ENCODE measurements at places on chromosomes 13 and 19.

- no peak for DNase-seq
Observed at GRCh38 chr19:33819880-33820781, 23.5 kb downstream of the KCTD15 start.

DNA sequence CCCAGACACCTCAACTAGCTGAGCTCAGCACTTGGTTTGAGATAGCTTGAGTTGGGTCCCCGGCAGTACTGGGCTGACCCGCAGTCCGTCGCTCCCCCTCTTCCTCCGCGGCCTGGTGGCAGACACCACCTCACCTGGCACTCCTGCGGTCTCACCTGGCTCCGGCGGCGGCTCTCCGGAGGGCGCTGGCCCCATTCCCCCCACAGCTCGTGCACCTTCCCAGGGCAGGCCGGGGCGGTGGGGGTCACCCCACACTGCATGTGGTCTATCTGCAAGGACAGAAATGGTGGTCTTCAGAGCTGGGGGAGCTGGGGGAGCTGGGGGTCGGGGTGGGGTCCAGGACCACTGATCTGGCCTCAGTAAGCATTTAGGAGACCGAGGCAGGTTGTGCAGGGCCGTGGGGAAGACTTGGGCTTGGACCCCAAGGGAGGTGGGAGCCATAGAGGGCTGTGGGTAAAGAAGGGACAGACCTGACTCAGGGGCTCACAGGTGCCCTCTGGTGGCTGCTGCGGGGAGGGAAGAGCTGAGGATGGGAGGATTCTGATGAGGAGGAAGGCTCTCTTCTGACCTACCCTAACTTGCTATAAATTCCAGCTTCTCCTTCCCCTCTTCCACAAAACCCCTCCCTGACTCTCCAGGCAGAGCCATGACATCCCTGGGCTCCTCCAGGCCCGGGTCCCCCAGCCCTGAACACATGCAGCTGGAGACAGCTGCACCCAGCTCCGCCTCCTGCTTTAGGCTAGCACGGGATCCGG is 6.7 kb upstream of the PLIN4 start:
- peak; percentile 43 for DNase-seq

- DNase-seq, result no peak
Observed at GRCh38 chr19:44002212-44002565, 568 bp upstream of the ZNF230 start.

- no peak for DNase-seq
Observed at GRCh38 chr19:36009220-36009619, 607 bp upstream of the SYNE4 start.

GRCh38 chr13:67299751-67300150 is 69.6 kb upstream of the PCDH9 start:
- DNase-seq, result no peak

- DNase-seq, result no peak
Observed at GRCh38 chr19:31397308-31397707, 48.1 kb upstream of the TSHZ3 start.

- no peak for DNase-seq
Observed at GRCh38 chr13:40562975-40563349, 103.5 kb downstream of the FOXO1 start.

DNA sequence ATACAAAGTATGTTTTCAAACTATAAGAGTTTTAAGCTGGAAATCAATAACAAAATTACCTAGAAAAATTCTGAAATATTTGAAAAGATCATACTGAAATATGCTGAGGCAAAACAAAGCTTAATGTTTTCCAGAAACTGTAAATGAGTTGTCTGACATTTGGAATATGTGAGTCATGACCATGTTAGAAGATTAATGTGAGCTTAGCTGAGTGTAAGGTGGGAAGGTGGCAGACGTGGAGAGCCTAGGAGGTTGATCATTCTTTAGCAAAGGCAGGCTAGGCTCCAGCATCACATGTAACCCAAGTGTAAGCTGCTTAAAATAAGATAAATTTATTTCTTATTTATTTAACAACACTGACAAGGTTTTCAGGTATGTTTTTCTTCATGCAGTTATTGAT is 2086.1 kb upstream of the PCDH20 start:
- DNase-seq, result no peak

DNA sequence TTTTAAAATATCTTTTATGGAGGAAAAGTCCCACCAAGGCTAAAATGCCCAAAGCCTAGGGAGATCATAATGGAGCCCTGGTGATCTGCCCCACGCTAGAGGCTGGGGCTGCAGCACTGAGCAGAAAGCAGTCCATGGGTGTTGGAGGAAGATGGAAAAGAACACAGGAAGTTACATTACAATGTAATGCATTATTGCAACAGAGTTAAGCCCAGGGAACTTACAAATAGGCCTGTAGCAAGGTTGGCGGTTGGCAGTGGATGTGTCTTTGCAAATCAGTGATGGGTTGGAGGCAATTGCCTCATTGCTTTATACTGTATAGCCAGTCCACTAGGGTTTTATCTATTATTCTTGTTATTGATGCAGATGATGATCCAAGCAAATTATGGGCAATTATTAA is 399.9 kb downstream of the NDFIP2 start:
- DNase-seq, result no peak

GRCh38 chr13:20877902-20878301 is 24.6 kb downstream of the XPO4 start:
- no peak for DNase-seq

- DNase-seq, result no peak
Observed at GRCh38 chr19:2089001-2089711, 7.0 kb downstream of the MOB3A start.

DNA sequence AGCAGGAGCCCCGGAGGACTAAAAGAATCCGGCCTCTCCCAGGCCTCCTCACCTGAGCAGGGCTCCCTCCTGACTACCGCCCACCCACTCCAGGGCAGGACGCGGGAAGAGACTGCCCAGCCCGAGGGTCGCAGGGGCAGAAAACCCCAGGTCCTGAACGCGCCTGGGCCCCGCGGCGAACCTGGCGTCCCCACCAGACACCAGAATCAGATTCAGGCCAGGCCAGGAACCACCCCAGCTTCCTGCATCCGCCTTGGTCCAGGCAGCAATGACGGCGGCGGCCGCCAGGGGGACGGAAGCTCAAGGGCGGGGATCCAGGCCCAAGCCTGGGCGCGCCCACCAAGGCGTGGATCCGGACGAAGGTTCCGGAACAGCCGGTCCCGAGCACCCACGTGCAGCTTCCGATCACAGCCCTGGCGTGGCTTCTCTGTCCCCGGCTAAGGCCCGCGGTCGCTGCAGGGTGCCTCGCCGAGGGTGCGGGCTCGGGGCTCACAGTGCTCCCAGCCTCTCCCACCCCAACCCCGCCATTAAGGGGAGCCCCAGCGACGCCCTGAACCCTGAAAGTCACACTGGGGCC is 3.6 kb downstream of the LGALS7 start:
- peak; percentile 84 for DNase-seq

DNA sequence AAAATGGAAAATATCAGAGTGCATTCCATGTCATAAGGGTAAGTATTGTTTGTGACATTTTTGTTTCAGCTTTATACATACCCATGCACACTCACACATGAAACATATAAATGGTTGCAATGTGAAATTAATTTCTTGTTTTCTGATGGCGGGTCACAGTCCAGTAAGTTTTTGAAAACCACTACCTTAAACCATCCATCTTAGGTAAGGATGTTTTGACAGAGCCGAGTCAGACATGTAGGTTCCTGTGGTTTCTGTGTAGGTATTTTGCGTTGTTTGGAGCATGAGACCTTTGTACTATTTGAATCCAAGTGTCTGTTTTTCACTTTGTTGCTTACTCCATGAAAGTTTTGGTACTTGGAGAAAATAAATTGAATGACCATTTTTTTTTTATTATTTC is 121.7 kb downstream of the B3GLCT start:
- DNase-seq, result no peak

DNA sequence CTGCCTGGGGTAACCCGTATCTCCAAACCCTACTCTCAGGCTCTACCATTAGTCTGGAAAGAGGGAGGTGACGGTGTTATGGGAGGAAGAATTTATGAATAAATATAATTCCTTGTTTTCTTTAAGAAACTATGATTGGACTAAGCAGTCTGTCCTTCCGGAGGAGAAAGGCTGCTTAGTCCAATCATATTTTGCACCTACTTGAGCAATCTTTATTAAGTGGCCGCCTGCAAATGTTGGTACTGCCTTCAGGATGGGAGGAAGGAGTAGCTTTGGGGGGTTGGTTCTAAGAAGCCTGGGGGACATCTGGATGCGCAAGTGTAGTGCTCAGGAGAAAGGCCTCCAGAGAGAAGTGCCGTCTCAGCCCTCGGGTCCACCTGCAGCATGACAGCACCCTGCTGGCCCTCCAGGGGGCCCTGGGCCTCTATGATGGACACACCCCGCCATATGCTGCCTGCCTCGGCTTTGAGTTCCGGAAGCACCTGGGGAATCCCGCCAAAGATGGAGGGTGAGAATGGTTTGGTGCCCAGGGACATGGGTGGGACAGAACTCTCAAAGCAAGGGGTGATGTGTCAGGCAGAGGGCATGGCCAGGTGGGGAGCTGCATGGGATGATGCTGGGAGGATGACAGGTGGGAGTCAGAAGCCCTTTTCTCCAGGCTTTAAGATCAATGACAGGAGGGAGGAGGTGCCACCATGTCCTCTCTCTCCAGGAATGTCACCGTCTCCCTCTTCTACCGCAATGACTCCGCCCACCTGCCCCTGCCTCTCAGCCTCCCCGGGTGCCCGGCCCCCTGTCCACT is 4.1 kb downstream of the ACP4 start:
- DNase-seq, result no peak

GRCh38 chr13:99129050-99129449 is 71.6 kb upstream of the UBAC2 start:
- DNase-seq, result no peak

DNA sequence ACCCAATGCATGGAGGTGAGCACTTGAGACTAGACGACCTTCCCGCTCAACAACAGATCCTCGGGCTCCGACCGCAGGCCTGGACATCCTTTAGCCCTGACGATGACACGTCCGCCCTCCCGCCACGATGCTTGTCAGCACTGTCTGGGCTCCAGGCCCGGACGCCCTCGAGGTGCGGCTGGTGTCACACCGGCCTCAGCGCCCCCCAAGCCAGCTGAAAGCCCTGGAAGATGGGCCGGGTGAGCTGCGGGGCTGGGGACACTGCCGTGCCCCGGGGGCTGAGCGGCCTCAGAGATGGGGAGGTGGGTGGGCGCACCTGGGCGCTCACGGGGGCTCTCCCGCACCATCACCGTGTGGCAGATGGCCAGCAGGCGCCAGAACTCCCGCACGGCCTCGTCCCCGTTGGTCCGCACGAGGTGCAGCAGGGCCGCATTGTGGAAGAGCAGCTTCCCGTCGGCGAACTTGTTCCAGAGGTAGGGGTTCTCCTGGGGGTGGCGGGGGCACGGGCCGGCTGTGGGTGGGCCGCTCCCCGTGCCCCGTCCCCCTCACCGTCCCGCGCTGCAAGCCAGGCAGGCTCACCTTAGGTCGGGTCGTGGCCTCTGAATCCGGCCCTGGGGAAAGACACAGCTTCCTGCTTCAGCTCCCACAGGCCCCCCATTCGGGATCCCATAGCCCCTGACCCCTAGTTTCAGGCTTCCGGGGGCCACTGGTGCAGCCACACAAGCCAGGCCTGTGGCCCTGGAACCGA is 15.5 kb downstream of the ATP8B3 start:
- no peak for DNase-seq

DNA sequence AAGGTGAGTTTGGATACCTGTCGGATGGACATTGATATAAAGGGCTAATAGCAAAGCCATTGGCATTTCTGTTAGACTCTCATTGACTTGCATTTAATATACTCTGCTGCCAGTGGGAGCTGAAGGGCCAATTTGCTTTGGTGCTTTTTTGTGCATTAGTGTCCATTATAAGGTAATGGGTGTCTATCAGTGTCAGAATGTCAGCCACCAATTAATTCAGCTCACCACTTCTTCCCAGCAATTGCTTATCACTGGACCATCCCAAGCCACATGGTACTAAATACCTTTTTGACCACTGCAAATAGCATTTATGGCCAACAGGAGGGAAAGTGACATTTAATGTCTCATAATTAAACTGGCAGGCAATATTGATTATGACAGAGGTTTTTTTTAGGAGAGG is 317.8 kb downstream of the TEX29 start:
- DNase-seq, result no peak

- no peak for DNase-seq
Observed at GRCh38 chr19:15396436-15396835, 16.8 kb upstream of the AKAP8 start.

DNA sequence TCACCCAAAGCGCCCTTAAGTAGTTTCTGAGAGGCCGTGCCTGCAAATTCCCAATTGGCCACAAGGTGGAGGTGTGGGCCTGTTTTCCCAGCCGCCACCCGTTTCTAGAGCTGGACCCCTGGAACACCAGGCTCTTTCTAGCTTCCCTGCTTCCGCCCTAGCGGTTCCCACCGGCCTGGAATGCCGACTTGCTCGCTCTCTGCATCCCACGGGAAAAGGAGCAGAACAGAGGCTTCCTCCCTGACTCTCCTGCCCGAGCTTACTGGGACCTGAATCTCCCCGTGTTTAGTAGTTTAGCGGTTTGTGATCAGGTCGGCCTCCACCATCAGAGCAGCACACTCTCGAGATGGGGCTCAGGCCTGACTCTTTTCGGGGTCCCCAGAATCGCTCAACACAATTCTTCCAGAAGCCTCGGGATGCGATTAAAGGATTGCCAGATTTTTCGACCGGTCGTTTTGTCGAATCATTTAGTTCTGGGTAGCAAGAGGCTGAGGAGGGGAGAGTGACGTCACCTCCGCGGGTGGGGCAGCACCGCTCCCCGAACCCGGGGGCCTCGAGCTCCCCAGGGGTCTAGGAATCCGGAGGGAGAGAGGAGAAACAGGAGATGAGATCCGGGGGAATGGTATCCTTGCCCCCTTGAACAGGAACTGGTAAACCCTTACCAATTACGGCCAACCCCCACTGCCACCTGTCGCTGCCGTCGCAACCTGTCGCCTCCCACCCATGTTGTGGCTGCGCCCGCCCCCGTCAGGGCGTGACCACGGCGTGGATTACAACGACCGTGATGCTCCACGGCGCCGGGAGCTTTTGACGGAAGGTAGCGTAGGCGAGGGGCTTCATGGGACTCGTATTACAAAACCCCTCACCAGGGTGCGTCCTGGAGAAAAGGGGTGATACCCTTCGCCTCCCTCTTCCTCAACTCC is 8.0 kb downstream of the NAPSA start:
- DNase-seq, result peak; percentile 80

GRCh38 chr13:91946498-91947070 is 548.2 kb downstream of the GPC5 start:
- DNase-seq, result no peak

DNA sequence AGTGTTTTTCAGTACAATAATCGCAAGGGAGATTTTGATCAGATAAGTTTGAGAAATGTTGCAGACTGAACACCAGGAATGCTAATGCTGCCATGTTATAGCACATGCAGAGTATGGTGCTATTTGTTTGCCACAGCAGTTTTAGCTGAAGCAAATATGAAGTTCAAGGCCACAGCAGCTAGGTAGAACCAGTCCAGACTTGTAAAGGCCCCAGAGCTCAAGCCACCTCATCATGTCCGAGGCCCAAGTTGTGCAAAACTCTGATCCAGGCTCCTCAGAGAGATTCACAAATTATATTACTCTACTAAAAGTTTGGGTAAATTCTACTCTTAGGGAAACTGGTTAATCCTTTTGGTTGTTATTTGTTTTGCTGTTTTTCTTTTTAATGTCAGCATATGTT is 2702.6 kb downstream of the PCDH9 start:
- no peak for DNase-seq

GRCh38 chr13:43924549-43925245 is 45.0 kb downstream of the LACC1 start:
- DNase-seq, result no peak

Measured in effector CD8-positive, alpha-beta T cell (primary cell).